ENCODE measurements at places on chromosomes 7 and 10. TPM values are rescaled to one million over a fixed set of nuclear protein-coding genes. Genes with fewer than 3 reads are reported as not detected.

- no peak for DNase-seq
These were observed 246.3 kb upstream of the PITRM1 start for GRCh38 chr10:3418926-3419325.

Gene MLXIPL
- total RNA-seq, result not detected

DNA sequence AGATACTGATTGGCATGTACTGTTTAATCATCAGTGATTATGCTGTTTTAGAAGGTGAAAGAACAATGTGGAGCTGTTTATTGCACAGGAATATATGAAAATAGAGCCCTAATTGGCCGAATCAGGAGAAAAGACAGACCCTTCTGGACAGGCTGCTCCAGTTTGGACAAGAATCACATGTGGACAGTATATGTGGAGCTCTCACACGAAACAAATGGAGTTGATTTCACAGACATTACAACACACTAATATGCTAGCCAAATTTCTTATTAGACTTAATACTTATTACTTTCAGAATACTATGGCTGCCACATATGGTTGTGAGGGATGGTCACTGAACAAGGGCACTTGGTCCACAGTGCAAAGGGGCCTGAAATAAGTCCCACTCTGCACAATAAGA lies 15.5 kb downstream of the TWIST1 start:
- DNase-seq, result no peak

GRCh38 chr7:104397442-104397841 lies 69.0 kb downstream of the LHFPL3 start:
- no peak for DNase-seq

- DNase-seq, result no peak
These were observed 90.0 kb downstream of the GSAP start for GRCh38 chr7:77326131-77326530.

- DNase-seq, result no peak
These were observed 115.1 kb downstream of the MAD1L1 start for GRCh38 chr7:2117646-2118045.

- no peak for DNase-seq
These were observed 2.1 kb downstream of the HSPA14 start for GRCh38 chr10:14840178-14840577.

DNA sequence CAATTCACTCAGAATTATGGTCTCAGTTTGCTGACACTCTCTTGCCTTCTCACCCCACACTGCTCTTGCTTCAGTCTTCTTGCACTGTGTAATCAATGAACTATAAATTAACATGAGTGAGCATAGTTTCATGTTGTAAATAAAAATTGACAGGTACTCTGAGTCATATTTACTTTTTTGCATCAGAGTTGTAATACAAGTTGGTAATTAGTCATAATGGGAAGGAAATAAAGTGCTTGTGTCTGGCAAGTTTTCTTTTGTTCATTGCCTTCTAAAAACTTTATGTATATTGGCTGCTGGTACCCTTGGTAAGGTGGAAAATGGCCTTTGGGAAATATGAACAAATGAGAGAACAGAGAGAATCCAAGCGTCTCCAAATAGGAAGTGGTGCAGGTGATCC lies 169.3 kb upstream of the MAGI2 start:
- no peak for DNase-seq

- no peak for DNase-seq
These were observed 30.5 kb downstream of the CPED1 start for GRCh38 chr7:121019018-121019417.

DNA sequence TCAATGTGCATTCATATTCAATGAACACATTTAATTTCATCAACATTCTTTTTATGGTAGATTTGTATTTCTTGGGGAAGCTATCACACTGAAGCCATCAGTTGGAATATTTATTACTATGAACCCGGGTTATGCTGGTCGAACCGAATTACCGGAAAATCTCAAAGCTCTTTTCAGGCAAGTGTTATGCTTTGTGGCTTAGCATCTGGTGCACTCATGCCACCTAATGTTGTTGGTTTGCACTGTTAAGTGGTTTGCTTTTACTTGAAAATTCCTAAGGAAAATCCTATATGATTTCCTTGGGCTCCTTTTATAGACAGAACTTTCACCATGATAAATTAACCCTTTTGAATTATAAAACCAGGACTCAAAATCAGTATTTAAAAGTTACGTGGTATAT lies 147.9 kb downstream of the DNAH11 start:
- no peak for DNase-seq

DNA sequence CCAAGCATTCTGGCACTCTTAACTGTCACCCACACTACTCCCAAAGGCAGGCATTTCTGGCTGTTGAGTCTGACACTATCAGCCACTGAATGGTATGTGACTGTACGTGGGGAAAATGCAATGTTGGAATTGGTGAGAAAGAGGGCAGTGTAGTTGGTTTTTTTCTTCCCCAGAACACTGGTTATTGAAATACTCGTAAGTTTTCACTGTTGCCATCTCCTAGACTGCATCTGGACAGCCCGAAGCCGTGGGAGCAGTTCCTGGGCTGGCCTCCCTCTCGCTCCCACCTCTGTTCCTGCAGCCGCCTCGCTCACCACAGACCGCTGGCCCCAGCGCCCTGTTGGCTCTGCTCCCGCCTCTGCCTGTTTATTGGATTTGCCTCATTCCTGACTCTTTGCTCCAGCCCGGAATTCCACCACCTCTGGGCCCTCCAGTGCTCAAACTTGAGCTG lies 5.7 kb downstream of the PLCE1 start:
- DNase-seq, result no peak

Gene EGR2
- total RNA-seq, result 0.67 TPM

DNA sequence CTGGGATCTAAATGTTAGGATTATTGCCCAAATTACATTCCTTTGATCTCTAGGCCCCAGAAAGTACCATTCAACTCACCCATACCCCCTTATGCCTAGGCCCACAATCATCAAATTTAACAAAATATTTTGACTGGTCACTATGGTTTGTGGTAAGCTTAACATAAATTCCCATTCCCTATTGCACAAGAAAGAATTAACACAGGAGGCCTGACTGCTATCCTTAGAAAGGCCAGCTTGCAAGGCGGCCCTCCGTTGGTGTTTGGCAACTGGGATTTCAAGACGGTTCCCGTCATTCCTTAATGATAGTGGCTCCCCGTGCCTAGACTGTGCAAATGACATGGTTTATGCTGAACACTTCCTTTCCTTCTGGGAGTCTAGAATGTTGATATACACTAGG lies 29.6 kb downstream of the ARHGAP21 start:
- DNase-seq, result no peak

Gene HABP2
- total RNA-seq, result not detected

DNA sequence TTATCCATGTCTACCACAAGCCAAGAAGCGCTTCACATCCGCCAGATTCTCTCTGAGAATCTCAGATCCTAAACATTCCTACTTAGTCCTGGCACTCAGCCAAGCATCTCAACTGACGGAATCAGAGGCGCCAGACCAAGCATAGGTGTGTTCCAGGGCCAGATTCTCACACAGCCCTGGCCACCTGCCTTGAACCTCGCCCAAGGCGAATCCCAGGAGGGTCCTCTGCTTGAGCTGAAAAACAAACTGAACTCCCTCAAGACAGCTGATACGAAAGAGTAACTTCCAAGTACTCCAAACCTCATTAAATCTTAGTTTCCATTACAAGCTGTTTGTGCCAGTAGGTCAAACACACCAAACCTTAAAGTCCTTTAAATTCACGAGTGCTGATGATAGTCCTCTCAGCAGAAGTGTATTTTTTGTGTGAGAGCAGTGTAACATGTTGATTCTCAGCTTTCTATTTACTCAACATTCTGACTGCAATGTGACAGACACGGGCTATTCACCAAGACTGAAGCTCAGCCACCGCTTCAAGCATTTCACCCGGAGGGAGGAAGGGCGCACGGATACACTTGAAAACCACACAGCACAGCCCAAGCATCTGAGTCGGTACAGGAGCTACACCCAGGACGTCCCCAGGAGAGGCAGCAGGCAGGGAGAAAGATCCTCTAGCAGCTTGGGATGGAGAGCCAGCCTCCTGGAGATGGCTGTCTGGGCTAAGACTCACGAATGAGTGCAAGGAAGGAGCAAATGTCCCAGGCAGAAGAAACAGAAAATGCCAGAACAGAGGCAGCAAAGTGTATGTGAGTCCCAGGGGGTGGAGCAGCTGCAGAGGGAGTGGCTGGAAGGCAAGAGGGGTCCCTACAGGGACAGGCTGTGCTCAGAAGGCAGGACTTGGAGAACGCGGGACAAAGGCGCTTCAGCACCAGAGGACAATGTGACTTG lies 6.0 kb downstream of the PARD3 start:
- DNase-seq, result no peak

Gene CALML3
- not detected for total RNA-seq

DNA sequence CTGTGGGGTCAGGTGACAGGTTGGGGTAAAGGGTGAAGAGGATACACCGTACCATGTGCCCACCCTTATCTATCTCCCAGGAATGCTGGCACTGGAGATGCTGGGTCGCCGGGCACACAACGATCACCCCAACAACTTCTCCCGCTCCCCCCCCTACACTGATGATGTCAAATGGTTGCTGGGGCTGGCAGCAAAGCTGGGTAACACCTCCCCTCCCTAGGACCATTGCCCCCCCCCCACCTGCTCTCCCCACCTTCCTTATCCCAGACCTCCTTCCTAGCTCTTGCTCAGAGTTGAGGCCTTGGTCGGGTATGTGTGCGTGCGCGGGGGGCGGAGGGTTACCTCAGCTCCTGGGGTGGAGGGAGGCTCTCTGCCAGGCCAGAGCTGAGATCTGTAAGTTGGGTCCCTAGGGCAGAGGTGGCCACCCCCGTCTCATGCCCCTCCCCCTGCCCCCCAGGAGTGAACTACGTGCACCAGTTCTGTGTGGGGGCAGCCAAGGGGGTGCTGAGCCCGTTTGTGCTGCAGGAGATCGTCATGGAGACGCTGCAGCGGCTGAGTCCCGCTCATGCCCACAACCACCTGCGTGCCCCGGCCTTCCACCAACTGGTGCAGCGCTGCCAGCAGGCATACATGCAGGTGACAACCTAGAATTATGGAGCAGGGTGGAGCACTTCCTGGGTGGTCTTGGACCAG lies 10.7 kb downstream of the NDST2 start:
- DNase-seq, result no peak

- no peak for DNase-seq
These were observed 5.1 kb upstream of the SP4 start for GRCh38 chr7:21422751-21423150.

Gene PRKCQ
- 62.6 TPM for total RNA-seq

GRCh38 chr7:34759477-34760125 lies 101.6 kb downstream of the NPSR1 start:
- no peak for DNase-seq

DNA sequence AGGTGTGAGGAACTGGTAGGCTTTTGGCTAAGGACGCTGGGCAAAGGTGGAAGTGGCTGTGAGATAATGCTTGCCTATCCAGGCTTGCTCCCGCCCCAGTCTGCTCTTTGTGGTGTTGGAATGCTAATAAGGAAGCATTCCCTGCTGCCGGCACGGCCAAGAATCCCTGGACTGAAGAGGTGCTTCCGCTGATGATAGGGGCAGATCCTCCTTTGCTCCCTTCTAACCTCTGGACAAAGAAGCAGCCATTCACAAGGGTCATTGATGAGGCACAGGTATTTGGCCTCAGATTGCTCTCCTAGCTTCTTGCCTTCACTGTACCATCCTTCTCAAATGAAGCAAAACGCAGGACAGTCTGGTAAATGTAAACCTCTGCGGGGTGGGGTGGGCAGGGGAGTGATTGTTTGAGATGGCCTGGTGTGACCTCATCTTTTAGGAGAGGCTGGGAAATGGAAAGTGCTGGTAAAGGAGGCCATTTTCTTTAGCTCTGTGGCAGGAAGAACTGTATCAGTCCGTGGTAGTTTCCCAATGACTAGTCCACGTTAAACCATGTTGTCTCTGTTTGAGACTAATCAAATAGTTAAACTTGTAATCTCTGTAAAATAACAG lies 1.7 kb downstream of the PGAM1 start:
- peak; percentile 26 for DNase-seq

GRCh38 chr7:82018226-82018625 lies 248.4 kb upstream of the HGF start:
- DNase-seq, result no peak

DNA sequence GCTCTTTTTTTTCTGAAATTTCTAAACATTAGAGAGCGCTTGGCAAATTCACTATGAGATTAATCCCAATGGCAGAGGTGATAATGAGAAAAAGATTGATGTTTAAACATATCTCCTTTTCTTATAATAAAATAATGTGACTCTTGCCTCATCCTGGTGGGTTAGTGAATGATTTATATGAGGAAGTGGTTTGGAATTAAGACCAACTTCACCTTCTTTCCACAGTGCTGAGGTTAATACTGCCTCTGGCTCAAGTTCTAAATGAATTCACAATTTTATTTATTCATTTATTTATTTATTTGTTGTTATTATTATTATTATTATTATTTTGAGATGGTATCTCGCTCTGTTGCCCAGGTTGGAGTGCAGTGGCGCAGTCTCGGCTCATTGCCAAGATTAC lies 40.5 kb upstream of the ADO start:
- no peak for DNase-seq

GRCh38 chr7:129466796-129467195 lies 32.6 kb downstream of the STRIP2 start:
- DNase-seq, result no peak

DNA sequence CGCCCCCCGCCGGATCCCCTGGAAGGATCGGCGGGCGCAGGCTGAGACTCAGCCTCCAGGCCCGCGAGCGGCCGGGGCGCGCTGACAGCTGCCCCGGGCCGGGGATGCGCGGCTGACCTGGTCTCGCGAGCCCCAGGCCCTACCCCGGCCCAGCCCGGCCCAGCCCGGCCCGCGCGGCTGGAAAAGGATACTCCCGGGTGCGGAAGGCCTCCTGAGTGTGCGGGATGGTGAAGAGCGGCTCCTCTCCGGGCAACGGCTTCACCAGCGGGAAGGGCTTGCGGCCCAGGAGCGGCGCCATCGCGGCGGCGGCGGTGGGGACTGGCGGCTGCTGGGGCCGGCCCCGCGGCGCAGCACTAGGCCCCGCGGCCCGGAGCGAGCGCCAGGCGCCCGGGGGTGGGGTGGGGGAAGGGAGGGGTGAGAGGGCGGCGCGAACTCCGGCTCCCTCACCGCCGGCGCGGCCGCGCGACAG lies 423 bp downstream of the BAZ1B start:
- DNase-seq, result no peak

Gene TIAL1
- total RNA-seq, result 166 TPM

- no peak for DNase-seq
These were observed 39.0 kb upstream of the KIF5B start for GRCh38 chr10:32095116-32095733.

Gene FXYD4
- not detected for total RNA-seq

DNA sequence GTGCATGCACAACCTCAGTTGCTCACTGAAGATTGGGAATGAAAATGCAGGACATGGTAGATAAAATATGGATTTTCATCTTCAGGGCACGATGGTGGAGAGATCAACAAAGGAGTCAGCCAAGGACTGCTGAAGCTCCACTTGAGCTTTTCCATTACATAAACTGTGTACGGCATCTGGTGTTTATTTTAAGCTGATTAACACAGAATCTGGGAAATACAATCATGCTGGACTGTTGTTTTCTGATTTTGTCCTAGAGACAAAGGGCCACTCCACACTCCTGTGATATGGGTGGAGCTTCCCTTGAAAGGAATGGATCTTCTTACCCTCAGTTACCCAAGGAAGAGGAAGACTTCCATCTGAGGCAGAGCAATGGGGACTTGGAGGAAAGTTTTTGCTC lies 120.6 kb downstream of the SAMD9 start:
- DNase-seq, result no peak

GRCh38 chr10:7407368-7408290 lies 3.2 kb downstream of the SFMBT2 start:
- peak; percentile 62 for DNase-seq

GRCh38 chr10:89829262-89829886 lies 128.0 kb downstream of the KIF20B start:
- no peak for DNase-seq
